Omental fat pad (tissue), 4 donors: ENCODE measurements at places on chromosomes 7 and 10.

- no peak for DNase-seq
Observed at GRCh38 chr7:112080441-112080840, 125.8 kb downstream of the DOCK4 start.

- DNase-seq: no peak
Observed at GRCh38 chr10:59563531-59563930, 146.1 kb downstream of the SLC16A9 start.

- DNase-seq: no peak
Observed at GRCh38 chr10:110274647-110275046, 30.1 kb downstream of the SMNDC1 start.

- no peak for DNase-seq
Observed at GRCh38 chr10:52215745-52216361, 98.2 kb upstream of the DKK1 start.

DNA sequence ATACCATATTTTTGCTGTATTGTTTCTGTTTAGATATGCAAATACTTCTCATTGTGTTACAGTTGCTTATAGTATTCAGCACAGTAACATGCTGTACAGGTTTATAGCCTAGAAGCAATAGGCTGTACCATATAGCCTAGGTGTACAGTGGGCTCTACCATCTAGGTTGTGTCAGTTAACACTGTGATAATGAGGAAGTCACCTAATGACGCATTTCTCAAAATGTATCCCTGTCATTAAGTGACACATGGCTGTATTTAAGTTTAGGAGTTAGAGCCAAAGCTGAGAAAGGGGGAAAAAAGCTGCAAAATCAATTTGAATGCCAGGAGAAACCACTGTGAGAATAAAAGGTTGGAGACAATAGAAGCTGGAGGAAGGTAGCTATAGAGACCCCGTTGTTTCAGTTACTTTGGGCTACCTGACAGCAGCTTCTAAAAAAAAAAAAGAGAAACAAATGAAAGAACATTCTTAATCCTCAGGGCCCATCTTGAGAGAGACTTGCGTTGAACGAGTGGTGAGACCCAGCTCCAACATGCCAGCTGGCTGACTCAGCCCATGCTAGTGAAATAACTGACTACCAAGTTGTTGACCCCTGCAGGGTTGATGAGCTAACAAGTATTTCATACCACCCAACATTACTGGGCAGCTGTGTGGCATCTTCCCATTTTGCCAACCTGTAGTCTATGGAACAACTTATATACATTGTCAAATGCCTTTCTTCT lies 8.7 kb downstream of the STARD3NL start:
- DNase-seq: no peak

DNA sequence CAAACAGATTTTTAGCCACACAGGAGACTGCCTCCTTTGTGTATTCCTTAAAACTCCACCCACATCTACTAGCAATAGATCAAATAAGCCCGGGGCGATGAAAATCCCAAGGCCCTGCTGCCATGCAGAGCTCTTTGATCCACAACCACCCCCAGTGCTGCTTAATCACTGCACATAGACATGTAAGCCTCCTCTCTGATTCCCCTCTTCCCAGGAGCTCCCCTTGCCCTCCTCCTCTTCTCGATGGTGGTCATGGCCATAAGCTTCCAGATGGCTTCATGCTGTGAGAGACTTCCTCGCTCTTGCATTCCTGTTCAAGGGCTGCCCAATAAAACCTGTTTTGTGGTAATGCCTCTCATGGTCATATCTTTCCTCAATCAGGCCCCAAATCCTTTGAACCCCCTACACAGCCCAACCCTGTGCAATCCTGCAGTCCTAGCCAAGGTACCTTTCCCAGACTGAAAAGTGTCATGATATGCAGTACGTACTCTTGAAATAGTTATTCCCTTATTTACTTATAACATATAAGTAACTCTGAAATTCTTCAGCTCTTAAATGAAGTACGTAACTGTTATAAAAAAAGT lies 158.5 kb downstream of the CACNA2D1 start:
- no peak for DNase-seq

- DNase-seq: no peak
Observed at GRCh38 chr10:62068464-62068863, 167.0 kb downstream of the ARID5B start.

GRCh38 chr10:48389272-48389671 lies 82.8 kb downstream of the MAPK8 start:
- DNase-seq: no peak

GRCh38 chr10:8054244-8054493 lies 319 bp upstream of the GATA3 start:
- DNase-seq: no peak

DNA sequence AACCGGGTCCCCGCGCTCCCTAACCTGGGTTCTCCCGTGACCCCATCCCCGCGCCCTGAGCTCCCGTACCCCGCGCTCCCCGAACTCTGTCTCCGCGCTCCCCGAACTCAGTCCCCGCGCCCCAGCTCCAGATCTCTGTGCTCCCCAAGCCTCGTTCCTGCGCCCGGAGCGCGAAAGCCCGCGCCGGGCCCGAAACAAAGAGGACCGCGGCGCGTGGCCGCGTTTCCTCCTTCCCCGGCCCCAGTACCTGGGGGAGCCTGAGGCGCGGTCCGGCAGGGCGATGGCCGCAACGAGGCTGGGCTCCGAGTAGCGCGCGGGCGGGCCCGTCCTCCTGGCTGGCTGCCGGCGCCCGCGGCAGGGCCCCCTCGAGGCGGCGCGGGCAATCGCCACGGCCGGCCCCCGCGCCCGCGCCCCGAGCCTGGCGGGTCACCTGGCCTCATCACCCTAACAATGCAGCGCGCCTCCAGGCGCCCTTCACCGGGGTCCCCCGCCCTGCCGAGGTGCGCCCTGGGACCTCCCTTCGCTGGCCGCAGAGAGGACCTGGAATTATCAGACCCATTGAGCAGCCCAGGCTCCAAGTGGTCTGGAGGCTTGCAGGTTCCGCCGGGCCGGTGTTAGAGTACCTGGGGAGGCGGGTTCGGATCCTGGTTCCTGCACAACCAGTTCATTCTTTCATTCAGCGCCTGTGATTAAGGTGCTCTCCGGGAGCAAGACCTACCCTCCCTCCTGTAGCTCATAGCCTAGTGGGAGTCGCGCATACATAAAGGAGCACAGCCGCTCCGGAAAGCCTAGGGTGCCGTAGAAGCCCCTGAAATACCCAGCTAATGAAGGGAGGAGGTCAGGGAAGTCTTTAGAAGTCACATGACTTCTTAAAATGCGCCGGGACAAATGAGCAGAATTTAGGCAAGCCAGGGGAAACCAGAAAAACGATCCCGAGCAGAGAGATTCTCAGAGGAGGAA lies at the start of gene TNS3:
Gene TNS3 (minus strand): TSS at position 308 of the 960 bp plus-strand sequence. CDS start 142,475 bp downstream, outside the sequence.
- no peak for DNase-seq

GRCh38 chr7:81488210-81488609 lies 281.6 kb downstream of the HGF start:
- DNase-seq: no peak

- DNase-seq: no peak
Observed at GRCh38 chr10:124641282-124642087, 102.7 kb downstream of the FAM53B start.

DNA sequence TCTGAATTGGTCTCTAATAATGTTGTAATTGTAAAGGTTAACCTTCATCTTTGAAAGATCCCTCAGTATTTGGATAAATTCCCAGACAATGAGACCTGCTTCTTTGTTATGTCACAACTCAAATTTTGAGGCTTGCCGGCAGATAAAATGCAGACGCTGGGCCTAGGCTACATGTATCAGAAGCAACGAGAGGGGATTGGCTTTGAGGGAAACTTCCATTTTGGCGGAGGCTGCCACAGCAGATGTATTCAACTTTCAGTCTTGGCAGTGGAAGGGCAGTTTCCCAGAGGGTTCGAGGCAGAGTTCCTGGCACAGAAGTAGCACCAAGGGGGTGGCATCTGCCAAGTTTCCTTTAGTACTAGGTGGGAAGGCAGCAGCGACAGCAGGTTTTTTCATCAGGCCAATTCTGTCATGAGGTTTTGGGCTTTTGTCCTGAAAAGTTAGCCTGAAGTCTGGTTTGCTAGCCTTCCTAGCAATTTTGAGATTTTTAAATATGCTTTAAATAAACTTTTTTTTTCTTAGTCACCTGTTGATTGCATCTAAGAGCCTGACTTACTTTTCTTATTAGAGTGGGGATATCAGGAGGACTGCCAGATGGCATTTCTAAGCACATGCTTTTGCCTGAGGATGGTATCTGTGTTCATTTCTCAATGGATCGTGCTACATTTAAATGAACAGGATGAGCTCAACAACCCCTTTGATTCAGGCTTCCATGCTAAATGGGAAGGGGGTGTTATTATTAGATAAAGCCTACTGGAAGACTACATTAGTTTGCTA lies 89.5 kb upstream of the FAM3C start:
- DNase-seq: no peak

- no peak for DNase-seq
Observed at GRCh38 chr10:91596825-91597196, 36.1 kb downstream of the PPP1R3C start.

- no peak for DNase-seq
Observed at GRCh38 chr10:21602313-21602712, 68.3 kb downstream of the MLLT10 start.

- no peak for DNase-seq
Observed at GRCh38 chr10:107952649-107953556, 788.4 kb upstream of the SORCS1 start.

DNA sequence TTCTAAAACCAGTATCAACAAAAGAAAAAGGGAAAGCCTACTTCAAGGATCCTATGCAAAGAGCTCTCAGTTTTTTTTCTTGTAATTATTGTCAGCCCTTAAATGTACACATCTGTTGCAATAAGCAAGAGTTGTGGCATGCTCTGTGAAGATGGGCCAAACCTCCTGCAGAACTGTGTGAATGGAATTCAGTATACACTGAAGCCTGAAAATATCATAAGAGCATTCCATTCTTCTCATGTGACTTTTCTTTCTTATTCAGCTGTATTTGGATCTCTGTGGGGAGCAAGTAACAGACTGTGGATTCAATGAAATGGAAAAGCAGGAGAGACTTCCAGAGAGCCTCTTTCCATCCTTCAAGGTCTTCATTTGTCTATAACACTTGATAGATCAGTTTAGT lies 130.7 kb downstream of the SAMD9 start:
- DNase-seq: no peak

DNA sequence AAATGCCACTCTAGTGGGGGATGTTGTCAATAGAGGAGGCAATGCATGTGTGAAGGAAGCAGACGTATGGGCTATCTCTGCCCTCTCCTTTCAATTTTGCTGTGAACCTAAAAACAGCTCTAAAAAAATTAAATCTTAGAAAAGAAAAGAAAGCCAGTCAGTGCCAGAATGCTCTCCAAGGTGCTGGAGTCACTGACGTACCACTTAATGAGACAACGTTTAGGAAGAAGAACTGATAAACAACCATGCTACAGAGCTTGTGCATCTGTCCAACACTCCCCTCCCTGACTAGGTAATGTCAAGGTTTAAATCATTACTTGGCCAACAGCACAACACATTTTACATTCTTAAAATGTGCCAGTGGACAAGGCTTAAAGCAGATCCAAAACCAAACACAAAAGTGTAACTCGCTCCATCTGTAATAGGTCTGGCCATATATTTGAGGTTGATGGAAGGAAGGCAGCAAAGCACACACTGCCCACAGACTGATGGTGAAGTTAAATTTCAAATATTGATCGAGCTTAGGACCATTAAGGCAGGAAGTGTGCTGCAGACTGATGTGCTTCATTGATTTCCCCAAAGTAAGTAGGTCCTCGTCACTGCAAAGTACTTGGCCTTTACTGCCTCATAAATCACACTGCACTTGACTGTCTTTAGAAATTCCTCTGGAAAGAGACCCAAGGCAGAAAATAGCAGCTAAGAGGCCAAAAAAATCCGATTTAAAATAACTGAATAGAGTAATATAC lies 15.5 kb downstream of the ARMH3 start:
- no peak for DNase-seq

GRCh38 chr10:114038819-114039218 lies 4.8 kb upstream of the ADRB1 start:
- DNase-seq: no peak

DNA sequence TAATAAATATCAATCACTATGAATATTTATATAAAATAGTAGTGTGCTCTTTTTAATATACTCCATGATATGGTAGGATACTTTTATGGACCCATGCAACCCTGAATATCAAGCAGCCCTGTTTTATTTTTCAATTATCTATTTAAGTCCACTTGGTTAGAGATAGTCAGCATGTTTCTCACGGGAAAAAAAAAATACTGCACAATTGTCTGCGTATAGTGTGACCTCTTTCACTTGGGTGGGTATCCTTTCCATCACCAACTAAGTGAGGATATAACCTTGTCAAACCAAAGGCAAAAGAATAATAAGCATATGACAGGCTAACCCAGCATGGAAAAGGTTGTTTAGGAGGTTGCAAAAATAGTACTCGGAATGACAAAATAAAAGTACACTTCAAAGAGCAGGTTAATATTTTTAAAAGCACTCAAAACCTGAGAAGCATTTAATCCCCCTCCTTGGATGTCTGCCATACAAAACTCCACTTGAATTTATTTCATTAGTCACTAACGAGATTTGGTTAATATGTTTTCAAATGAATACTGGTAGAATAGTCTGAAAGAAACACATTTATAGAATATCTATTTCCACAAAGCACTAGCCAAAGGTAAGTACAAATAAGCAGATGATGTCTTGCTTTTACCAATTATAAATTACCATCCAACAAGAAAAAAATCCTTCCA lies 76.5 kb downstream of the IMMP2L start:
- DNase-seq: no peak

- no peak for DNase-seq
Observed at GRCh38 chr10:98144985-98145384, 10.5 kb downstream of the R3HCC1L start.

- DNase-seq: no peak
Observed at GRCh38 chr10:48740015-48740707, 55.5 kb downstream of the WDFY4 start.

DNA sequence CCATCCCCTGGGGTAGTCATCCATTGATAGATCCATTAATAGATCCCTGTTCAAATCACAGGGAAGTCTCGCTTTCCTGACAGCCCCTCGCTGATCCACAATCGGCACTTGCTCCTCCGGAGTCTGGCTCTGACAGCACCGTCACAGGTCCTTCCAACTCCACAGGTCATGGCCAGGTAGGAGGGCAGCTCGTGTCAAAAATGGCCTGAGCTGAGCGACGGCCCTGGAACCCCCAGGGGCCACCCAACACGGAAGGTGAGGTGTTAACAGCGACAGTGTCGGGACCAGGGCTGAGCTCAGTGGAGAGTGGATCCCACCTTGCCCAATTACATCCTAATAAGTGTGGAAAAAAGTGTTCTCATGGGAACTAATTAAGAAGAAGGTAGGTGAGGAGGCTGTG lies 219.8 kb downstream of the TCERG1L start:
- DNase-seq: no peak

DNA sequence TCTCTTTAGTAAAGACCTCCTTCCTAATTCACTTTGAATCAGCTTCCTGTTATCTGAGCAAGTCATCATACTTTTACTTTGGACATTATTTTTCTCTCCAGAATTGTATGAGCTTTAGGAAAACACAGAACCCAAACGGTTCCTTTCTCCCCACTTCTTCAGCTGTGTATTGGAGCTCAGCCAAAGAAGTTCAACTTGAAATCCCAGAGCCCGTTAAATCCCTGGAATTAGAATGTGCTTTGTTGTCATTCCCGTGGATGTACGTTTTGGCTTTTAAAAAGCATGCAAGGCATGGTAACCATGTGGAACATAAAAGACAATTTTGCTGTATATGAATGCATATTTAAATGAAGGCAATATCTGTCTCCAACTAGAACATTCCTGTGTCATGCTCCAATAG lies 46.6 kb downstream of the AGMO start:
- DNase-seq: no peak
